ENCODE measurements at places on chromosomes 5 and 9.

- no peak for DNase-seq
Observed at GRCh38 chr9:121735065-121735792, 83.8 kb downstream of the DAB2IP start.

GRCh38 chr9:129038109-129038852, 1.9 kb downstream of the MIGA2 start:
- DNase-seq, result no peak

DNA sequence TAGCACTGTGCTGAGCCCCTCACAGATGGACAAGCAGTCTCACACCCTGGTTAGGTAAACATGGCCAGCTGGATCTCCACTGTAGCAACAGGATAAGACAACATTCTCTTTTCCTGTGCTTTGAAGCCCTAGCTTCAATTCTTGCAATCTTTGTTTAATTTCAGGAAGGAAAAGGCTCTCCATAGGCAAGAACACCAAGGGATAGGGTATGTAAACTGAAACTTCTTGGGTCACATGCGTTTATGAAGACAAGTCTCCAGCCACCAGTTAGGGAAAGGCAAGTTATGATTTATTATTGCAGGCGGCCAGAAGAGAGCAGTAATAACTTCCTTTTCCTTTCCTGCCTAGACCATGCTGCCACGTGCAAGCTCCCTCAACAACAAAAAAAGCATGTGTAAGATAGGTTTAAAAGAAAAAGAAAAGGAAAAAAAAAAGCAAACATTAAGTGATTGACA, 50.1 kb upstream of the POU5F2 start:
- DNase-seq, result no peak

DNA sequence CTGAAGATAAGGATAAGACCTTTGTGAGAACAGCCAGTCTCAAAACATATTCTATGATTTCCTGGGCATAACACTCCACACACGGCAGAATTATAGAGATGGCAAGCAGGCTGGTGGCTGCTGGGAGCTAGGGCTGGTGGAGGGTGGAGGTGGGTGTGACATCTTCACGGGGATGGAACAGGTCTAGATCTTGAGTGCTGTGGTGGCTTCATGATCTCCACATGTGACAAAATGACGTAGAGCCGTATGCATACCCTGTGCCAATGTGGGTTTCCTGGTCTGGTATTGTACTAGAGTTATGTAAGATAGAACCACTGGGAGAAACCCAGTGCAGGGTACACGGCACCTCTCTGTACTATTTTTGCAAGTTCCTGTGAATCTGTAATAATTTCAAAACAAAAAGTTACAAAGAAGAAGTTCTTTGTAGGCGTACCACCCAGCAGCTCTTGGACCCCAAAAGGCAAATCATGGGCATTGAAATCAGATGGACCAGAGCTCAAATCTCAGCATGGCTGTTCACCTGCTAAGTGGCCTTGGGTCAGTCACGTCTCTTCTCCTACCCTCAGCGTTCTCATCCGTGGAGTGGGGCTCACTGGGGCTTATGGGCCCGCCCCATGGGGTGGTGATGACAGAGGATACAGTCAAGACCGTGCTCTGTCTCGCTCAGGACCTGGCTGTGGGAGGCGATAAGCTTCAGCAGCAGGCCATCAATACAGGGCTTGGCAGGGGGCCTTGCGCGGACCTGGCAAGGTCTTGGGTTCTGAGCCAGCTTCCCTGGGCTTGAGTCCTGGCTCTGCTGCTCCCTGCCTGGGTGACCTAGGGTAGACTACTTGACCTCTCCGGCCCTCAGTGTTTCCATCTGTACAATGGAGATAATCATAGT, 74.7 kb upstream of the UNC5A start:
- DNase-seq, result no peak

DNA sequence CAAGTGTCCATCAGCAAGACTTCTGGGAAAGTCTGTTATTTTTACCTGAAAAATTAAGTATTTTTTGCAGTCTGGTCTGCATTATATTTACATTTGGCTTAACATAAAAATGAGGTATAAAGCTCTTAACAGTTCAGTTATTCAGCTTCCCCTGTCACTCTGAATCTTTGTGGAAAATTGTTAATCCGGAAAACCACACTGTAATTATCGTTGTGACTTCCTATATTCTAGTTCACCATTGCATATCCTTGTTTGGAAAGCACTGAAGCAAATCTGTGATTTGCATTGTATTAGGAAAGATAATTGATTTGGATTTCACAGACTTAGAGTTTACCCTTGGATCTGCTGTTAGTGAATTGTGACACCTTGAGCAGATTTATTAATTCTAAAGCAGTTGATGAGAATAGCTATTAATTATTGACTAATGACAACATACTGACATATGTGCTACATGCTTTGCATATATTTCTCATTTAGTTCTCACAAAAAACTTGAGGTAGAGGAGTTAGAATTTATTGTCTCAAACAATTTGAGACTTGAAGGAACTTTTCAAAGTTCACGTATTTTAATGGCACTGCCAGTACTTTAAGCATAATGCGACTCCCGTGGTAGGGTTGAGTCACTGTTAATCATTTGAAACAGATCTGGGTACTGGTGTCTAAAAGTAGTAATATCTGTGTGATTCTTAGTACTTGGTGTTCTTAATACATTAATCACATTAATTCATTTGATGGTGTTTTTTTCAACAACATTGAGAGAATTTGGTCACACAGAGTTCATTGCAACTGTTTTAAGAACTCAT, 71.8 kb upstream of the LRRC70 start:
- DNase-seq, result no peak

DNA sequence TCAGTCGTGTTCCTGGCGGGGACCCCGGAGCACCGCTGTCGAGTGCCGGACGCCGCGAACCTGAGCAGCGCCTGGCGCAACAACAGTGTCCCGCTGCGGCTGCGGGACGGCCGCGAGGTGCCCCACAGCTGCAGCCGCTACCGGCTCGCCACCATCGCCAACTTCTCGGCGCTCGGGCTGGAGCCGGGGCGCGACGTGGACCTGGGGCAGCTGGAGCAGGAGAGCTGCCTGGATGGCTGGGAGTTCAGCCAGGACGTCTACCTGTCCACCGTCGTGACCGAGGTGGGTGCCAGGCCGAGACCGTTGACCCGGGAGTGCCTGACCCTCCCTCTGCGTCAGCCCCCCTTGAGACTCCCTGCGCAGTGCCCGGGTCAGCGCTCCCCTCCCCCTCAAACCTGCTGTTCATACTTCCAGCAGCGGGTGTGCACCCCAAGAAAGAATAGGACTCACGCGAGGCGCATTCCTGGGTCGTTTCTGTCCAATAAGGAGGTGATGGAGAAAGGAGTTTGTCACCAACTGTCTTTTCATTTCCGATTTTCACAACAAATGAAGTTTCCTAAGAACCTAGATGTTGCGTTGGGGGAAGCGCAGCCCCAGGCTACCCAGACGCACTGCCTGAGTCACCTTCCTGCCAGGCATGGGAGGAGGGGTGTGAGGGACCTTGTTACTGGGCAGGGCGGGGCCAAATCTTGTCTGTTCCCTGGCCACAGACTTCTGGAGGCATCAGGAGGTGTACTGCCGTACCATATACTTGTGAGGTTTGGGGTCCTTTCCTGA, 722 bp downstream of the SLC22A4 start:
- DNase-seq, result peak; percentile 78

GRCh38 chr5:139453683-139454567, 8.6 kb downstream of the ECSCR start:
- DNase-seq, result no peak

DNA sequence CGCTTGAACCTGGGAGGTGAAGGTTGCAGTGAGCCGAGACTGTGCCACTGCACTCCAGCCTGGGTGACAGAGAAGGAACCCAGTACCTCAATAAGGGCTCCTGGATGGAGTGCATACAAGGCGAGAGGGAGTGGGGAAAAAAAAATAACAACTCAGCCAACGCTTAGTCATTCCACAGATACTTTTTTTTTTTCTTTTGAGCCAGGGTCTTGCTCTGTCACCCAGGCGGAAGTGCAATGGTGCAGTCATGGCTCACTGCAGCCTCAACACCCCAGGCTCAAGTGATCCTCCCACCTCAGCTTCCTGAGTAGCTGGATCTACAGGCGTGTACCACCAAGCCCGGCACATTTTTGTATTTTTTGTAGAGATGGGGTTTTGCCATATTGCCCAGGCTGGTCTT, 59.5 kb upstream of the GGTA1 start:
- no peak for DNase-seq

- DNase-seq, result no peak
Observed at GRCh38 chr9:87569008-87569509, 71.4 kb downstream of the DAPK1 start.

- no peak for DNase-seq
Observed at GRCh38 chr5:180690562-180690961, 41.2 kb upstream of the FLT4 start.

GRCh38 chr5:157450024-157450423, 10.0 kb upstream of the NIPAL4 start:
- no peak for DNase-seq

DNA sequence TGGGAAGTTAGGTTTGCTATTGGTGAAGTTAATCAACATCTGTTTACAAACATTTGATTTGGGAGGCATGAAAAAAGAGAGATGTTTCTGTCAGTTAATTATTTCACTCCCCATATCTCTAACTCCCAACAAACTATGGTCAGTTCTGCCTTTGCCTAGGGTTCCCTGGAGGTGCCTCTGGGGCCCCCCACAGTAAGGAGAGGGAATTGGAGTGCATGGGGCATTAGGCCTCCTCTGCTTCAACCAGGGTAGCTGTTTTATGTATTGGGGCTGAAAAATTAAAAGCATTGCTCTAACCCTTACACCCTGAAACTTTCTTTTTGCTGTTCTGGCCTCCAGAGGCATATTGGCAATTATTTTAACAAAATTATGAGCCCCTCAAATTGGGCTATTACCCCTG, 32.3 kb downstream of the RUSC2 start:
- DNase-seq, result no peak

GRCh38 chr5:17192191-17192590, 25.2 kb upstream of the BASP1 start:
- DNase-seq, result no peak
